ENCODE measurements at places on chromosomes 2 and 18. TPM values are rescaled to one million over a fixed set of nuclear protein-coding genes. Genes with fewer than 3 reads are reported as not detected.

The PLA2R1 gene
- not detected for total RNA-seq

The SERPINB4 gene
- not detected for total RNA-seq

The AQP4 gene
- total RNA-seq, result not detected

The YIPF4 gene
- total RNA-seq, result 48.9 TPM
